ENCODE measurements at places on chromosomes 2 and 18.

DNA sequence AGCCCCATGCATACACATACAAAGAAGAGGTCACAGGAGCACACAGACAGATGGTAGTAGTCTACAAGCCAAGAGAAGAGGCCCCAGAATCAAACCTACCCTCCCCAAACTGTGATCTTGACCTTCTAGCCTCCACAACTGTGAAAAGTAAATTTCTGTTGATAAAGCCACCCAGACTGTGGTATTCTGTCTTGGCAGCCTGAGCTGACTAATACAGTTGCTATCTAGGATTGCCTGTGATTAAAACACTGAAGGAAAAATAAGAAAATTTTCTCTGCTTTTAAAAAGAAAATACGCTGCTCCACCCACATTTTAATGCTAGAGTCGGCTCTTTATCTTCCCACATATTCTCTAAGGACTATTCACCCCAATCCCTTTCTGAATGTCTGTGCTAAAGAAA is 143.7 kb upstream of the TMEM200C start:
- DNase-seq, result peak; percentile 37

DNA sequence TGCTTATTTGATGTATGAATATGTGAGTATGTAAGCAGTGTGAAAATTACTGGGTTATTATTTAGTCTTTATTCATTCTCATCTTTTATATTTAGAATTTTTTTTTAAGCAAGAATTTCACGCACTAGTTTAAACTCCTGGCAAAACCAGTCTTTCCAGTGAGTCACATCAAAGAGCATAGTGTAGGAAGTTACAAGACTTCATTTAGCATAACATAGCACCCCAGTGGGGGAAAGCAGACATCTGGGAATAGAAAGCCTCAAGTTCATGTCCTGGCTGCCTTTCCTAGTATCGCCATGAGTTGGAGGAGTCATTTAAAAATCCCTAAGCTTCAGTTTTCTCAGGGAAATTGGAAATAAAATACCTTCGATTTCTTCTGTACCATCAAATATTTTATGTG is 408.3 kb downstream of the NUP35 start:
- DNase-seq, result no peak

DNA sequence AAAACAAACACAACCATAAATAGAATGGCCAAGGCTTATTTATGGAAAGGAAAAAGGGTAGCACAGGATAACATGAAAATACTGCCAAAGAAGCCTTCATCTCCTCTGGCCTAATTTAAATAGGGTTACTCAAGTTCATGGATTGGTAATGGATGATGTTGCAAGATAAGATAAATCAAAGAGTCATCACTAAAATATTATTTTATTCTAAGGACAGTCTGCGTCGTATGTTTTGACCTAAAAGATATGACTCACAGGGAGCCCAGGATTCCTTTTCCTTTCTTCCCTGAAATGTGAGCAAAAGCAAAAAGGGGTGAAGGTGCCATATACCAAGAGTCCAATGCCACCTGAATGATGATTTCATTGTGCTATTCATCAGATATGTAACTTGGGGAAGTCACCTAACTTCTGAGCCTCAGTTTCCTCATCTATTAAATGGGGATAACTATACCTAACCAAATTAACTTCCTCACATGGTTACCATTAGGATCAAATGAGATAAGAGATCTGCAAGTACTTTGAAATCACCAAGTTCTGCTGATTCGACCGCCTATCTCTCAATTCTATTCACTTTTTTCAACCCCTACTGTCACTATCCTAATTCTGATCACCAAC is 137.7 kb downstream of the THADA start:
- peak; percentile 69 for DNase-seq

GRCh38 chr2:129829588-129829987 is 149.9 kb upstream of the RAB6C start:
- no peak for DNase-seq

DNA sequence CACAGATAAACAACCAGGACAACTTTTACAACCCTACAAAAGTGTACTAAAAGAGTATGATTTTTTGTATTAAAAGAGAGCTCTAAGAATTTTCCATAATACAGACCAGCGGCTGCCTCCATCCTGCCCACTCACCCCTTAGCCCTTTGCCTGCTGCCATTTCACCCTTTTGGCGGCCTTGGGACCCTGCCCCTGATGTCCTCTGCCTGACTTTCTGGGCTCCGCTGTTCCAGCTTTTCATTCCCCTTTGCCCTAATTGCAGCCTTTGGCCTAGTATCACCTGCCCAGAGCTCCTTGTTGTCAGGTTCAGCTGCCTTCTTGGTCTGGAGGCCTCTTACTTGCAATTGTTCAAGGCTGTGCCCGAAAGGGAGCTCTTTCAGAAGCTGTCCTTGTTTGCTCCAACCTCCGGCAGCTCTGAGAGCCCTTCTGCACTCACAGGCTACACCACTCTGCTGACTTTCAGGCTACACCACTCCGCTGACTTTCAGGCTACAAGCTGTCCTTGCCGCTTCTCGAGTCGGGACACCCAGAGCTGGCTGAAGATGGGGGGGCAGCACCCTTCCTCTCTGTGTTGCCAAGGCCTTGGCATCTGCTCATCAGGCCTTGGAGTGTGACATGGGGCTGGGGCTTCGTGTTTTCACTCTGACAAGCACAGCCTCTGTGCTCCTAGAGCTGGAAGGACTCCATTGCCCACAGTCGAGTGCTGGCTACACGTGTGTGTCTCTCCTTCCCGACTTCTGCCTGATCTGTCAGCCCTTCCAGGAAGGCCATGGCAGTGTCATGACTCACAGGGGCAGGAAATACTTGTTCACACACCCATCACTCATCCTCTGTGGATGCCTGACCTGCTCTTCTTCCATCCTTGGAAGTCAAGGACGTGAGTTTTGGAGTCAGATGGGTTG is 43.1 kb upstream of the HDAC4 start:
- peak; percentile 49 for DNase-seq

- peak; percentile 24 for DNase-seq
Observed at GRCh38 chr18:76274468-76275289, 220.4 kb downstream of the ZNF516 start.
